ENCODE measurements at places on chromosomes 7 and 10. TPM values are rescaled to one million over a fixed set of nuclear protein-coding genes. Genes with fewer than 3 reads are reported as not detected.

CCL24 gene
- not detected for total RNA-seq

IGF2BP3 gene
- 128 TPM for total RNA-seq

AMPH gene
- 0.10 TPM for total RNA-seq

NRP1 gene
- 219 TPM for total RNA-seq

ASB10 gene
- total RNA-seq = not detected

KBTBD2 gene
- 61.8 TPM for total RNA-seq

DENND2A gene
- 0.19 TPM for total RNA-seq

HNRNPF gene
- total RNA-seq = 186 TPM

HOXA5 gene
- 13.6 TPM for total RNA-seq

GAD2 gene
- total RNA-seq = not detected

TUBB8 gene
- total RNA-seq = not detected

PDE1C gene
- total RNA-seq = 1.8 TPM

RBP4 gene
- not detected for total RNA-seq

CPXM2 gene
- total RNA-seq = 0.65 TPM

ZNF485 gene
- total RNA-seq = 1.3 TPM

AS3MT gene
- 0.98 TPM for total RNA-seq

C7orf33 gene
- not detected for total RNA-seq

WDFY4 gene
- 1.3 TPM for total RNA-seq

TAC1 gene
- not detected for total RNA-seq

GRK5 gene
- 34.3 TPM for total RNA-seq

PLXNA4 gene
- 33.2 TPM for total RNA-seq

C10orf53 gene
- not detected for total RNA-seq

PNLIPRP1 gene
- not detected for total RNA-seq

CUBN gene
- 11.8 TPM for total RNA-seq

IKZF1 gene
- not detected for total RNA-seq

GATA3 gene
- total RNA-seq = 0.29 TPM

STMP1 gene
- total RNA-seq = 11.1 TPM

CAV2 gene
- 275 TPM for total RNA-seq

GDF10 gene
- total RNA-seq = not detected

TLX1 gene
- total RNA-seq = not detected

METTL27 gene
- 0.98 TPM for total RNA-seq

AQP1 gene
- 4.9 TPM for total RNA-seq

BAMBI gene
- total RNA-seq = 1.9 TPM

NAT16 gene
- total RNA-seq = not detected

OR2A42 gene
- not detected for total RNA-seq

HGF gene
- total RNA-seq = 2.3 TPM

HERC4 gene
- total RNA-seq = 68.8 TPM

NXPH1 gene
- not detected for total RNA-seq

DNAH11 gene
- total RNA-seq = 5.3 TPM

GNAT3 gene
- not detected for total RNA-seq

SPDYE16 gene
- total RNA-seq = not detected

COL17A1 gene
- 2.3 TPM for total RNA-seq

SBDS gene
- 77.1 TPM for total RNA-seq

ELMO1 gene
- total RNA-seq = 68.5 TPM

TSPAN13 gene
- total RNA-seq = 29.7 TPM

HOXA13 gene
- not detected for total RNA-seq

CNPY1 gene
- not detected for total RNA-seq

CRYGN gene
- not detected for total RNA-seq

DGKI gene
- total RNA-seq = 1.3 TPM

DPYSL4 gene
- 47.4 TPM for total RNA-seq

ZNF273 gene
- 3.6 TPM for total RNA-seq

TFEC gene
- total RNA-seq = 38.5 TPM

ZFYVE27 gene
- total RNA-seq = 21.9 TPM

EPO gene
- not detected for total RNA-seq

ZNF365 gene
- under 0.01 TPM for total RNA-seq

GIMAP4 gene
- 166 TPM for total RNA-seq

NEBL gene
- 3.2 TPM for total RNA-seq

CDH23 gene
- total RNA-seq = under 0.01 TPM

FKBP6 gene
- not detected for total RNA-seq
